ENCODE measurements at places on chromosomes 1 and 21.

GRCh38 chr1:222026280-222026679 is 284.4 kb upstream of the DUSP10 start:
- DNase-seq, result no peak

- DNase-seq, result no peak
These were observed 61.0 kb downstream of the CHIA start for GRCh38 chr1:111351700-111352099.

DNA sequence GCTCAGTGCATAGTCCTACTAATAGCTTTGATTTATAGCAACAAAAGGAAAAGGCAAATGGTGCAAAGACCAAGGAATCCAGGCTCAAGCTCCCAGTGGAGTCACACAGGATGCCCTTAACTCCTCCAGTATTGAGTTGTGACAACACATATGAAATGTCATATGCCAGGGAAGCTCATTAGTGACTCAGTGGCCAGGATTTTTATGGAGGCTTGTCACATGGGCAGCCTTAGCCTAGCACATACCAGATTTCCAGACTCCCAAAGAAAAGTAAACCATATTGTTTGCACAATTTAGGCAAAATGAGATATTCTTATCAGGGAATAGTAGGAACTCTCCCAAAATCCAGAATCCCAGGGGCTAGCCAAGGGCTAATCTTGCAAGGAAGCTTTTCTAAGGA is 129.2 kb downstream of the MAGI3 start:
- peak; percentile 29 for DNase-seq

- DNase-seq, result no peak
These were observed 378.1 kb upstream of the USP24 start for GRCh38 chr1:55593298-55593697.

- DNase-seq, result no peak
These were observed 27.9 kb downstream of the AXDND1 start for GRCh38 chr1:179393721-179394120.

DNA sequence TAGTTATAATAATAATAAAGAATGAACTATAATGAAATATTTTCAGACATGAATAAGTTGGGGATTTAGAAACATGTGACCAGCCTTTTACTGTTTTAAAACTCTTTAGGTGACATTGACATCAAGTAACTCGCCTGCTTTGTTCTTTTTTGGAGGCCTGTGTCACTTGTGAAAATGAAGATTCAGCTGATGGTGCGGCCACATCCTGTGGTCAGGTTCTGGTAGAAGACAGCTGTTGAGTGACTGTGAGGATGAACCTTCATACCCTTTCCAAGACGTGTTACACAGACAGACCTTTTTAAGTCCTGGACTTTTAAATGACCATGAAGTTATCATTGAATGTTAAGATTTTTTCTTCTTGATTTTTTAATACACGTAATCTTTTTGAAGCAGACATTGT is 10.3 kb downstream of the UTS2 start:
- no peak for DNase-seq

Measured in fibroblast of pulmonary artery (primary cell).